H9 (cell line): ENCODE measurements at places on chromosomes 12 and 14.
A peak's percentile ranks its signal among the peaks of the same experiment; 100 is the strongest.

- DNase-seq: no peak
Measured at GRCh38 chr14:101410126-101410525, 151.2 kb upstream of the DIO3 start.

DNA sequence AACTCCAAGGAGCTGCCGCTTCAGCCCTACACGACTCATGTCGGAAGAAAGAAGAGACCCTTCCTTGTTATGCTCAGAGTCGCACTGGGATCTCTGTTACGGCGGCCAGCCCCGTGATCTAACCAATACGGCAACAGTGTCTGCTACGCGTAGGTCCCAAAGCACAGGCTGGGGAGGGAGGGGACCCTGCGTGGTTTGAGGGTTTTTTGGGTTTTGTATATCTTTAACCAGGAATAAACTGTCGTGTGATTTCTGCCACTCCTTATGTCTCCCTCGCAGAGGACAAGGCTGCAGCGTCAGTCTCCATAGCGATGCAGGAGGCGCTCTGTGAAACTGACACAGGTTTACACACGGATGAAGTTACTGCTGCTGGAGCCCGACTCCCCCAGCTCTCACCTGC is 60.0 kb upstream of the DIO3 start:
- peak; percentile 15 for DNase-seq

- no peak for DNase-seq
Measured at GRCh38 chr12:120598674-120599463, 17.7 kb upstream of the POP5 start.

GRCh38 chr14:104792101-104792884 is 3.3 kb downstream of the AKT1 start:
- DNase-seq: no peak

DNA sequence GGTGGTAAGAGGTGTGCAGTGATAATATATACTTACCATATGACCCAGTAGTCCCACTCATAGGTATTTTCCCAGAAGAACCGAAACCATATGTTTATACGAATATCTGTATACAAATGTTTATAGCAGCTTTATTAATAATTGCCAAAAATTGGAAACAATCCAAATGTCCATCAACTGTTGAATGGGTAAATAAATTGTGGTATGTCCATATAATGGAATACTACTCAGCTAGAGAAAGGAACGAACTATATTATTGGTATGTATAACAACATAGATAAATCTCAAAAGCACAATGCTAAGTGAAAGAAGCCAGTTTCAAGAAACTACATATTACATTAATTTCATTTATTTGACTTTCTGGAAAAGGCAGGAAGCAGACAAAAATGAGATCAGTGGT is 66.1 kb downstream of the TTLL5 start:
- DNase-seq: no peak

DNA sequence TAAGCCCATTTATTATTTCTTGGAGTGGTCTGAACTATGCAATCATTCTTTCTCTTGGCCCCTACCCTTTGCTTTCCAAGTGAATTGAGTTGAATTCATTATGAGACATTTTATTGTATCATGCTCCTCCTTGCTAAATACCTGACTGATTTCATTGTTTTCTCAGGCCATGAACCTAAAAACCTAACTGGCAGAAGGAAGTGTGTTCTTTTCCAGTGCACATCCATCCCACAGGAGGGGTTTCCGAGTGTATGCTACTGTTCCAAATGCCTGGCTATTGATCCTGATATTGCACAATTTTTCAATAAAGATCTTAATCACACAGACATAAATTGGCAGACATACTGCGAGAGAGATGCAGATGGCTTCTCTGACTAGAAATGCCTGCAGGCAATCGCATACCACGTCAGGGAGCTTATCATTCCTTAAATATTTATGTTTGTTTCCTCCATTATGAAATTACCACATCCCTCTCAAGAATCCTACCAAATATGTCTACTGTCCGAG is 162.2 kb upstream of the EGLN3 start:
- no peak for DNase-seq

- peak; percentile 53 for DNase-seq
Measured at GRCh38 chr12:120496413-120497340, 764 bp downstream of the DYNLL1 start.
